Skin of body (tissue), 3 donors: ENCODE measurements at places on chromosomes 2 and 18.

DNA sequence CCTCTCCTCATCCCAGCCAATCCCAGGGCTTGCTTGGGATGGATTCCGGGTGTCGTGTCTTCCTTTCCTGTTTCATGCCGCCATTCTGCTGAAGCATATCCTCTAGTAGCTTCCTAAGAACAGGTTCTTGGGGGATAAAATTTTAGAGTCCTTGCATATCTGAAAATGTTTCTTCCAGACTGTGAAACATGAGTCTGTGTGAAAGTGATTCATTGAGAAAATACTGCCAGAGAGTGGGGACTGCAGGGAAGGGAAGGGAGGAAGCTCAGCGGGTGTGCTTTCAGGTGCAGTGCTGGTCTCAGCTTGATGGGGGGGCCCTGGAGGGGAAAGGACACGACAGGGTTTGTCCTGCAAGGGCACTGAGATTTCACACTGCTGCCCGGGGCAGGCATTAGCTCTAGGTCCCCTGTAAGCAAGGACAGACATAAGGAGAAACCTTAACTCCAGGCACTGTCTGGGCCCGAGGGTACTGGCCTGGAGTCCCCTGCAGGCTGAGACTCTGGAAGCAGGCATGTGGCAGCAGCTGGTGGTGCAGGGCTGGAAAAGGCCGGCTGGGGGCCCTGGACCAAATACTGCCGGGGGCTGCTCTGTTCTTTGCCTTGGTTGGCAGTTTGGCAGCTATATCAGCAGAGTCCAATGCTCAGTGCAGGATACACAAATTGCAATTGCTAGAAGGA, 97.6 kb upstream of the HS6ST1 start:
- DNase-seq: no peak

- peak; percentile 16 for DNase-seq
Measured at GRCh38 chr2:192687015-192687414, 492.3 kb upstream of the TMEFF2 start.

DNA sequence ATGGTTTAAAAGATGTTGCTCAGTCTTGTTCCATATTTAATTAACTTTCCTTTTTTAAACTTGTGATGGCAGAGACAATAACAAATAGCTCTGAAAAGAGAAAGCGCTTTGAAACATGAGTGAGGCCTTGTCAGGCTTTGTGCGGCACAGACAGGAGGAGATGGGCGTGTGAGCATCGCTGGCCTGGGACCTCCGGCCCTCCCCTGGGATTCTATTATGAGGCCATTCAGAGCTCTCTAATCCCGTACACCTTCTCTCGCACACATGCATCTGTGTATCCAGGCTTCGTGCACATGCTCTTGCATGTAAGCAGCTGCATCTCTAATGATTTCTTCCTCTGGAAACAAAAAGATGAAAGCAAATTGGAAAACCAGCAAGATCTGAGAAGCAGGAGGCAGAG, 313.7 kb downstream of the ZNF521 start:
- DNase-seq: no peak

- DNase-seq: no peak
Measured at GRCh38 chr18:14092625-14093306, 39.5 kb downstream of the ZNF519 start.
